NCI-H226 (cell line): ENCODE measurements at places on chromosomes 5 and 9.
A peak's percentile ranks its signal among the peaks of the same experiment; 100 is the strongest.

DNA sequence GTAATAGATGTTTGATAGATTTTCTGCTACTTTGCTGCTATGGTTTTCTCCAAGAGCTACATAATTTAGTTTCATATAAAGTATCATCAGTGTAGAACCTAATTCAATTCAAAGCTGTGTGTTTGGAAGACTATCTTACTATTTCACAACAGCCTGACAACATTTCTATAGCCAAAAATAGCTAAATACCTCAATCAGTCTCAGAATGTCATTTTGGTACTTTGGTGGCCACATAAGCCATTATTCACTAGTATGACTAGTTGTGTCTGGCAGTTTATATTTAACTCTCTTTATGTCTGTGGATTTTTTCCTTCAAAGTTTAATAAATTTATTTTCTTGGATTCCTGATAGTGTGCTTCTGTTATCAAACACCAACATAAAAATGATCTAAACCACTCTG is 35.1 kb upstream of the CCDC152 start:
- DNase-seq, result no peak

DNA sequence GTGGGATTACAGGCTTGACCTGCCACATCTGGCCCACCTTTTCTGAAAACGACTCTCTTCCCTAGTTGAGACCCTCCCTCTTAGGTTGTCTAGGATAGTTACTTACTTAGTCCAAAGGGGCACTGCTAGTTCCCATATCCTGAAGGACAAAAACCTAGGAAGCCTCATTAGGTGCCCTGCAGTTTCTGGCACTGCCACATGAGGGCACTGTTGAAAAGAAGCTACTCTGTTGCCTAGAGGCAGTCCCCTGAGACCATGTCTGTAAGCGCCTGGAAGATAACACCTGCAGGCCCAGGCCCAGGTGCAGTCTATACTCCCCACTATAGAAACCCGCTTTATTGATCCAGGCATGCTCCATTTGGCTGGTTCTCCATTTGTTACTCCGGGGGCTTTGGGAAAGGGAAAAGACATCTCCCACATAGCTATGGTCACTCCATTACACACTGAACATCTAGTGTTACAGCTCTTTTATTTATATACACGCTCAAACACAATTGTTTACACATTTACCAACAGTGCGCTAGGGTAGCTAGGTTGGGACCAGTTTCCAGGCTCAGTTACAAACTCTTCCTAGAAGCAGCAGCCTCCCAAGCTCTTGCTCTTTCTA is 73.4 kb upstream of the PPARGC1B start:
- no peak for DNase-seq

GRCh38 chr9:104980039-104980654 is 52.2 kb upstream of the ABCA1 start:
- no peak for DNase-seq

GRCh38 chr9:95411054-95411892 is 93.8 kb upstream of the FANCC start:
- DNase-seq, result no peak

DNA sequence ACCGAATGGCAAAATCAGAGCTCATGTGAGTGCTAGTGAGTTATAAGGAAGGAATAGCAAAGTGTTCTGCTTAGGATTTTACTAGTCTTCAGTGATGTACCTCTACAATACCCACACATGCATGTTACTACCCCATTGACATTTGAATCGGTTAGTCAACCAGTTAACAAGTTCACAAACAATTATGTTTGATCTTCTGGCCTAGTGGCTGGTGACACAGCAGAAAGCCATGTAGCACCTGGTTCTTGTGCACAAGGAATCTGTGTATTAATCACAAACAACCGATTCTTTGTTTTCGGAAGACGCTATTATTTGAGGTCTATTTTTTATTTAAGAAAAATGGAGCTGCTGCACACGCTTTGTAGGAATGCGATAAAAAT is 41.9 kb downstream of the NTRK2 start:
- no peak for DNase-seq

DNA sequence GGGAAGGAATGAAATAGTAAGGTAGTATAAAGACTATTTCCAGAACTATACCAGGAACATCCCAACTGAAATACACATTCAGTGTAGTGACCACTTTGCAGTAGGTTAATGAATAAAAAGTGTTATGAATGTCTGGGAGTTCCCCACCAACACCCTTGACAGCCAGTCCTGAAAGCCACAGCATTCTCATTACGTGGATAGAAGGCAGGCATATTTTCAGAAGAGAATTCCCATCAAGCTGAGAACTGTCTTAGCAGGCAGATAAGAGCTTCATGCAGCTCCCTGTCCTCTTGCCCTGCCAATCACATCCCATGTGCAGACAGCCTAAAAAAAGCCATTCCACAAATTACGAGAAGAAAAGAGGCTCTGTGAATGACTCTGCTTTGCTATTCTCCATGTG is 695.0 kb downstream of the DTWD2 start:
- DNase-seq, result no peak

DNA sequence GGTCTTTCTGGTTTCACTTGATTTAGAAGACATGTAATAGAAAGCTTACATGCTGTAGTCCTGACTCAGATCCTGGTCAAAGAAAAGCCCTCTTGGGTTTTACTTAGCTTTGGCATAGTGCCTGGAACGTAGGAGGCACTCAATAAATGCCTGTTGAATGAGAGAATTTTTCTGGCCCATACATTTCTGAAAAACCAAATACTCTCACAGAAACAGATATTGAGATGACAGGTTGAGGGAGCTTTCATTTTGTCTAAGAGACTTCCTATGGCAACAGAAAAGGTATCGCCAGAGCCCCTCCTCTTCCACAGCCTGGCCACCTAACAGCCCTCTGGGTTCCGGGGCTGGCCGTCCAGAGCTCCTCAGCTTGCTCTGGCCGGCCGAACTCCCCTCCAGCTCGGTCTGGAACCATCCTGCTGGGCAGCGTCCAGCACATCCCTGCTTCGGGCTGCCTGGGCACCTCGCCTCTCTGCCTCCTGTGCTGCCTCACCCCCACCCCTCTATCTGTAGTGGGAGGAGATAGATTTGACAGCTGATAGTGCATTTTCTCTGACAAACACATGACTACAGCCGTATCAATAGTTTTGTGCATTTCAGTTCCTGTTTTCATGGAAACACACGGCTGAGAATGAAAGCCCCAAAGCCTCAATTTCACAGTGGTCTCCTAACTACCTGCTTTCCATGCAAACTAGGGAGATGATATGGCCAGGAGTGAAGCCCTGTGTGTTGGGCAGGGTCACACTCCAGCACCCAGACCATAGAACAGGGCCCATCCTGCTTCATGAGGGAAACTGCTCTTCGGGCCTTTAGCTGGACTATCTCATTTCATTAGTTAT is 1.1 kb downstream of the IL4 start:
- peak; percentile 95 for DNase-seq

GRCh38 chr9:26520141-26520540 is 372.5 kb downstream of the CAAP1 start:
- DNase-seq, result no peak

GRCh38 chr5:122967625-122968024 is 68.9 kb downstream of the PPIC start:
- no peak for DNase-seq

DNA sequence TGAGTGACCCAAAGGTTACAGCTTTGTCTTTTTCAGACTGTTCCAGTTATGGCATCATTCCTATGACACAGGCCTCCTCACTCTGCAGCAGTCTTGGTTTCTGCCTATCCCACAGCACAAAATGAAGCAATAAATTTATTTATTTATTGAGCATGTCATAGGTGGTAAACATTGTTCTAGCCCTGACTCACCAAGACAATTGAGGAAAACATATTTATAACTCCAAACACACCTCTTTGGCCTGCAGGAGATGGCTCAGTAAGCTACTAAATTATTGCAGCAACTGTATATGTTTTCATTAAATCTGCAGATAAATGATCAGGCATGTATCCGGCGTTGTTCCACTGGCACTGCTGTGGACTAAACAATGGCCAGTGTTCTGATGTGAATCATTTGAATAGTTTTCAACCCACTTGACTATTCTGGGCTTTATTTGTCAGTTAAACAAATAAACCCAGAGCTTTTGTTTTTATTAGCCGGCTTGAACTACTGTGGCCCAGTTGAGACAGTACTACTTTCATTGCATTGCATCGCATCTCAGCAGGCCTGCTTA is 83.2 kb downstream of the FOXD1 start:
- no peak for DNase-seq

- DNase-seq, result no peak
Observed at GRCh38 chr5:146877783-146878475, 628 bp downstream of the PPP2R2B start.

GRCh38 chr9:99058964-99059921 is 45.7 kb upstream of the TGFBR1 start:
- DNase-seq, result no peak

DNA sequence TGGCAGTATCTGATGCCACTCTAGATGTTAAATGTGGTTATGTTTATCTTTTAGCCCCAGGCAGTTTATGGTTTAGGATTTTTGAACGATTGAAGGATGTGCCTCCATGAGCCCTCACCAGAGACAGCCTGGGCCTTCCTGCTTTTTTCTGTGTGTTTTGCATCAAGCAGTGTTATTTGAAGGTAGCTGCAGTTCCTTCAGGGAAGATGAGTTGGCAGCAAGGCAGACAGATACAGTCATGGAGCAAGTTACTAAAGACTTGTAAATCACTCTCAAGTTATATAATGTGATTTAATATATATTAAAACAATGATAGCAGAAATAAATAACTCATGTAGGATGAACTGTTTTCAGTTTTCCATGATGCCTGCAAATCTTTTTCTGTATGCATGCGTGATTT is 204.9 kb downstream of the CD180 start:
- no peak for DNase-seq

DNA sequence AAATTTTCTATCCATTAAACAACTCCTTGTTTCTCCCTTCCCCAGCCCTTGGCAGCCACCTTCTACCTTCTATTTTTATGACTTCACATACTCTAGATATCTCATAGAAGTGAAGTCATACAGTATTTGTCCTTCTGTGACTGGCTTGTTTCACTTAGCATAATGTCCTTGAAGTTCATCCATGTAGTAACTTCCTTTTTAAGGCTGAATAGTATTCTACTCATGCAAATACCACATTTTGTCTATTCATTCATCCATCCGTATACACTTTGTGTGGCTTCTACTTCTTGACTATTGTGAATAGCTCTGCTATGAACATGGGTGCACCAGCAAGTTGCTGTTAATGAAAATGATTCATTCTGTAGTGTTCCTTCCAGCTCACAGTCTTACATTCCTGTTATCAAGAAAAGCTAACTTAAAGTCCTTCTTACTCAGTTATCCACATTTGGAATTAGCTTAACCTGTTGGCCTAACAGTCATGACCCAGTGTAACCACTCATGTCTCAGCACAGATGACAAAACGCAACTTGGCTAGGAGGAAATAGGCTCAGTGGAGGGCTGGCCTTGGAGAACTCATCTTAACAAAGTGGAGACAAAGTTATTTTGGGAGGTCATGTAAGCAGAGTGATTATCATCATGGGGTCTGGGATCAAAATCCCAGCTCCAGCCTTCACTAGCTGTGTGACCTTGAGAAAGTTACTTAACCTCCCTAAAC is 129.7 kb upstream of the MAP3K1 start:
- DNase-seq, result no peak

- peak; percentile 37 for DNase-seq
Observed at GRCh38 chr9:15295761-15296405, 11.1 kb downstream of the TTC39B start.

DNA sequence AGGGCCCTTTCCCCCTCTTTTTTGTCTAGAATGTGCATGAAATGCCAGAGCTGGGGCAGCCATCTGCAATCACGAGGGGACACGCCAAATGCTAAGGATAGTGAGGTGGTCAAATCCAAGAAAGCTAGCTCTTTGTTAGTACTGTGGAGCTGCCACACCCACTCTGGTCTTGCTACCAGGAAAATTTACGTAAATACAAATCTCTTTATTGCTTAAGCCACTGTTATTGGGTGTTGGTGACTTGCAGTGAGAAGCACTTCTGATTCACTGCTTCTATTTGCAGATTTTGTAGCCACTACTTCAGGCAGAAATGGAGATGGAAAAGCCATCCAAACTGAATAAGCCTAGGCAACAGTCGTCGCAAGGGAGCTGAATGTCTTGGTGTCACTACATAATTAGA is 25.6 kb upstream of the SUSD1 start:
- DNase-seq, result no peak

- DNase-seq, result no peak
Observed at GRCh38 chr5:143066556-143067281, 296.5 kb downstream of the ARHGAP26 start.

DNA sequence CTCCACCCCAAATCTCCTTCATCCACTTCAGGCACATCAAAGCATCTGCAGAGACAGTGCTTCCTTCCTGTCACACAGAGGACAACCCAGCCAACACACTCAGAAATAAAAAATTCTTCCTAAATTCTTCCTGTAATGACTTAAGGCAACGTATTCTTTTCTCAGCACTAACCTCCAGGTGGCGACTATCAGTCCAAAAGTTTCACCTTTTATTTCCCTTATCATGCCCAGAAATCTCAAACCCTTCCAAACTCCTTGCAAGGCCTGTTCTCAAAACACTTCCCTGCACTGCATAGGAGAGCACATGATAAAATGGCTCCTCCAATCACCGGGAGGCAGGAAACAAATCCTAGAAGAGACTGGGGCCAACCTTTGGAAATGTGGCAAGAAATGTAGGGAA is 35.1 kb downstream of the SLIT3 start:
- DNase-seq, result no peak

DNA sequence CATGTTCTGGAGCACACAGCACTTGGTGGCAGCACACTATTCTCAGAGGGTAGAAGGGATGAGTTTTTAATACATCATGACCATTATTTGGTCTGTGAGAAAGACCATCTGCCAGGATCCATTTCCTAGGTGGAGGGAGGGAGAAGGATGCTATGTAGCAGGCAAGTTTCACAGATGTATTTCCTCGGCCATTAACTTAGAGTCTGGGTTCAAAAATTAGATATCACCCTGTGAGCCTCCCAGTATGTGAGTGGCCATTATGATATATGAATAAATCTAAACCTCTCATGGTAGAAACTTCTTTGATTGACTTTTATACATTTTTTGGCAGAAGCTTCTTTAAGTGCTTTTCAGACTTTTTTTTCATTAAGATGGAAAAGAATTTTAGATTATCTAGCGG is 133.9 kb downstream of the SREK1 start:
- no peak for DNase-seq

- DNase-seq, result no peak
Observed at GRCh38 chr5:73687357-73687756, 61.4 kb downstream of the ARHGEF28 start.

DNA sequence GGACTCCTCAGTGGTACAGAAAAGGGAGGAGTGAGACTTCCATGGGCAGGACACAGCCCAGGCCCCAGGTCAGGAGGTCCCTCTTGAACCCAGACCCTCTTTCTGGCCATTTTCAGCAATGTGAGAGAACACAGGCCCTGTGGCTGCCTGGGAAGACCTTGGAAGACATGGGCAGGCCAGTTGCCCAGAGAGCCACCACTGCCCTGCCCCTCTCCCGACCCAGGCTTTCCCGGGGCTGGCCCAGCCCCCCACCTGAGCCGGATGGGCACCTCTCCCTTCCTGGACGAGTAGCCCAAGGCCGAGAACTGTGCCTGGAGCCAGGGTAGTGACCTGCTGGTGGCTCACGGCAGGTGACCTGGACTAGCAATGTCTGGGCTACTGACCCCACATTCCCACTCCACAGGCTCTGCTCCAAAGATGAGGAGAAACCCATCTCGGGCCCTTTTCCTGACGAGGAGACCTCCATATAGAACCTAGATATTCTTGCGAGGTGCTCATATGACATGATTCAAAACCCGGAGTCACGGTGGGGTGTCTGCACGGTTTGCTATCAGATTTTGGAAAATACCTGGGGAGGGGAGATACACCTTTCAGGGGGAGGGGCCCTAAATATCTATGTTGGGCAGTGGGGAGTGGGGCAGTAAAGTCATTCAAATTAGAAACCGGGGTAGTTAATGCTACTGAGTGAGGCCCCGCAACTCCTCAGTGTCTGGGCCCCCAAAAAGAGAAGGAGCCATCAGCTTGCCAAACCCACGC is 59.4 kb downstream of the ZNF354C start:
- DNase-seq, result no peak
